Osteoblast (primary cell): ENCODE measurements at places on chromosomes 7 and 10. TPM values are rescaled to one million over a fixed set of nuclear protein-coding genes. Genes with fewer than 3 reads are reported as not detected.

- H3K36me3 ChIP-seq, result no peaks in the 10 kb centered on the region
- no peak overlapping the region for H3K27ac ChIP-seq
- H3K4me3 ChIP-seq, result no peak overlapping the region
- no peak for DNase-seq
- no peaks in the 10 kb centered on the region for H3K27me3 ChIP-seq
- peaks cover 15% of the 10 kb centered on the region for H3K4me1 ChIP-seq
Observed at GRCh38 chr10:75429159-75429827, 2.1 kb upstream of the LRMDA start.

GRCh38 chr10:93762979-93763391 is 5.2 kb downstream of the LGI1 start:
- no peak overlapping the region for H3K27ac ChIP-seq
- no peak for DNase-seq
- H3K27me3 ChIP-seq, result peaks cover 12% of the 10 kb centered on the region
- peaks cover 6% of the 10 kb centered on the region for H3K4me1 ChIP-seq
- H3K4me3 ChIP-seq, result no peak overlapping the region

HK1 gene
- total RNA-seq, result 99.6 and 111 TPM in 2 replicates

- no peaks in the 10 kb centered on the region for H3K4me1 ChIP-seq
- peaks cover 3% of the 10 kb centered on the region for H3K36me3 ChIP-seq
- no peak overlapping the region for H3K4me3 ChIP-seq
- H3K27me3 ChIP-seq, result no peaks in the 10 kb centered on the region
- H3K27ac ChIP-seq, result no peak overlapping the region
Observed at GRCh38 chr7:2713370-2713769, 25.4 kb downstream of the AMZ1 start.
